Muscle of back (tissue), 13 donors: ENCODE measurements at places on chromosomes 16 and 17. TPM values are rescaled to one million over a fixed set of nuclear protein-coding genes. Genes with fewer than 3 reads are reported as not detected.

The MIS12 gene
- 21.6 TPM for polyA plus RNA-seq

- DNase-seq = no peak
Observed at GRCh38 chr16:86443508-86444147, 66.7 kb upstream of the FOXF1 start.

DNA sequence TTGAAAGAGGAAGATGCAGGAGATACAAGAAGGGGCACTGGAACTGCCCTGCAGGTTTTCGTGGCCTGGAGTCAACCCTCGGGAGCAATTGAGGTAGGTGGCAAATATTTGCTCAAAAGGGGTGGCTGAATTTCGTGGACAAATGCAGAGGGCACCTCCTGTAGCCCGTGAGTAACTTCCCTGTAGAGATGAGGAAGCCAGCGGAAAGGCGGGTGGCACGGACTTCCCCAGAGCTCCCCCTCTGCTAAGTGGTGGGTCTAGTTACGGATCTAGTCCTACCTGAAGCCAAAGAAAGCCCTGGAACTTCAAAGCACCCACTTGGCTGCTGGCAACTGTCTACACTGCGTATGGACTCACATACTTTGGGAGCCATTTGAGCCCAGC lies 1.0 kb upstream of the ATP2C2 start:
- DNase-seq = no peak

DNA sequence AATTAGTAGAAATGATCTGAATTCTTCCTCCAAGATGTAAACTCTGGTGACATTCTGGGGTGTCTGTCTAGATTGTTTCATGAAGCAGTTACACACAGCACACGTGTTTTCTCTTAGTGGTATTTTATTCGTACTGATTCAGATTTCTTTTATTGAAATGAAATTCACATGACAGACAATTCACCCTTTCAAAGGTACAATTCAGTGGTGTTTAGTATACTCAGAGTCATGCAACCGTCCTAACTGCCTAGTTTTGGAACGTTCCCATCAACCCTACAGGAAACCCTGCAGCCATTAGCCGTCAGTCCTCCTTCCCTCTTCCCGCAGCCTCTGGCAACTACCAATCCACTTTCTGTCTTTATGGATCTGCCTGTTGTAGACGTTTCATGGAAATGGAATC lies 8.8 kb downstream of the WFDC1 start:
- DNase-seq = no peak

- DNase-seq = peak; percentile 73
Observed at GRCh38 chr17:333626-334396, 18.8 kb downstream of the RPH3AL start.

The PMFBP1 gene
- 1.0 TPM for polyA plus RNA-seq

GRCh38 chr17:82034371-82035011 lies 3.0 kb downstream of the DCXR start:
- no peak for DNase-seq
